ENCODE measurements at places on chromosomes 12 and 14.

DNA sequence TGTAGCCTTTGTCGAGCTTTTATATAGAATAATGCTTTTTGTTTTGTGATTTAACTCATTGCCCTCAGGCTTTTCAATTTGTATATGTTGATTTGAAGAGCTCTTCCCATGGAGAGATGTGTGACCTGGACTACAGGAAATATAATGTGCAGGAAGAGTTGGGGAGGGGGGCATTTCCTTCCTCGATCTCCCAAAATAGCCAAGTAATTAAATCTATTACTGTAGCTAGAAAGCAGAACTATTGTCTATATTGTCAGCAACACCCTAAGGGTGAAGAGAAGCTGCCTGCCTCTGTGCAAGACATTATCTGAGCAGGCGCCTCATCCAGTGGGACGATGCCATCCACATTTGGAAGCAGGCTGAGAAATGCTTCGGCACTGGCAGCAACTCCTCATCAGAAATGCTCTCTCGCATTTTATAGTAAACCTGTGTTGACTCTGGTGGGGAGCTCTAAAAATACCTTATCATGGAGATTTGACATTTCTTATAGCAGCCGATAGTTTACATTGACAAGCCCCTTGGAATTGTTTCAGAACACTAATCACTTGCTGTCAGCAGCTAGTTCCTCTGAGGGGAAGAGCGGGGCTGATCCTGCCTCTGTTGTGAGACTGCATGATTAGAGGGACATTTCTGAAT lies 392.5 kb upstream of the RGS6 start:
- DNase-seq: no peak

DNA sequence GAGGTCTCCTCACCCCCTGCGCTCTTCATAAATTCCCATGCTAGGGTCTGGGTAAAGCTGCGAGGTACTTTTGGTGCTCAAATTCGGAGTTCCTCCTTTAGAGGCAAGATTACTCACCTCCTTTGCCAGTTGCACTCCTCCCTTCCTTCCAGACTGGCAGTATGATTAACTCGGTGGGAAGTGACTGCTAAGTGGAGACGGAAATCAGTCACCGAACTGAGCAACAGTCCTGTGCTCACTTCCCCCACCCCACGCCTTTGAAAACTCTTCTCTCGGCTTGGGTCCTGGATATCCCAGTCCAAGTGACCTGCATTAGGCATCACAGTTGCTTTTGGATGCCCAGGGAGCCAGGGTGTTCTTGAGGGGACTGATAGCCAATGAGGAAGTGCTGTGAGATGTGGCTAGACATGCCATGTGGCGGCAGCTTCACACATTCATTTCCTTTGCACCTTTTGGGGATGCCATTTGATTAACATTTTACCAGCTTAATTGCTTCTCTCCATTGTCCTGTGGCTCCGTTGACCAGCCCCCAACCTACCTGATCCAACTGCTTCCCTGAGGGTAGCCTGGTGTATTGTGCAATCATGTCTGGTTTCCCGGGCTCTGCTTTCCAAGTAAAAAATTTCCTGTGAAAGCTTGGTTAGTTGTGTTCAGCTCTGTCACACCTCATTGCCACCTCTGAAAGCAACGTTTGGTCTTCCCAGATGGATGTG lies 840 bp downstream of the PNP start:
- DNase-seq: no peak

- DNase-seq: no peak
Measured at GRCh38 chr12:94272280-94272679, 123.9 kb downstream of the PLXNC1 start.

DNA sequence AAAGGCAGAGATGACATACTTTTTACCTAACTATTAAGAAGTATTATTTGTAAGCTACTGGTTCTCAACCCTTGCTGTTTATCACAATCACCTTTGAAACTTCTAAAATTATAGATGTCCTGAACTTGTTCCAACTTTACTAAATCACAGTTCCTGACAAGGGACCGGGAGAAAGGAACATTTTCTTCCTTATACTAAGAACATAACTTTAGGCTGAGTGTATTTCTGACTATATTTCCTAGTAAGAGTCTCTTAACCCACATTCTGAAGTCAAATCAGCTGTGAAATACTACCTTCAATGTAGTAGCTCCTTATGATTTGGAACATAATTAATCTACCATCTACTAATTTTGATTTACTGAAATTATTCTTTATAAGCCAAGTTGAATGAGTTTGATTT lies 80.2 kb downstream of the BAZ1A start:
- DNase-seq: no peak

GRCh38 chr14:101761032-101761880 lies at the start of gene PPP2R5C:
PPP2R5C (plus strand) TSS chr14:101761709; CDS start chr14:101761894, 185 bp downstream.
- peak; percentile 76 for DNase-seq

GRCh38 chr14:77761205-77761931 lies 412 bp upstream of the SNW1 start:
- peak; percentile 35 for DNase-seq

DNA sequence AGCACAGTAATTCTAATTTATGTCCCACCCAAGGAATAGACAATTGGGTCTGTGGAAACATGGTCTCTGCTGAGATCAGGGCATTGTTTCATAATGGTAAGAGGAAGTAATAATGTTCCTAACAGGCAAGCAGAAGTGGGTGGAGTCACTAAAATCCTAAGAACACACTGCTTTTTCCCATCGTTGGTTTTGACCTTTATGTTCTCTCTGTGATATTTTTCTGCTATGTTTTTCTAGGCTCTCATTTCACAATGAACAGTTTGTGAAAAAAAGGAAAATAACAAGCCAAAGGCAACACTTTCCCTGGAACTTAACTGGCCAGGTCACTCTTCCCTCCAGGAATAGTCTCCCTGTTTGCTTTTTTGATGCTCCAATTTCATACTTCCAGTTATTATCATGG lies 80.6 kb upstream of the OVCH1 start:
- DNase-seq: no peak

DNA sequence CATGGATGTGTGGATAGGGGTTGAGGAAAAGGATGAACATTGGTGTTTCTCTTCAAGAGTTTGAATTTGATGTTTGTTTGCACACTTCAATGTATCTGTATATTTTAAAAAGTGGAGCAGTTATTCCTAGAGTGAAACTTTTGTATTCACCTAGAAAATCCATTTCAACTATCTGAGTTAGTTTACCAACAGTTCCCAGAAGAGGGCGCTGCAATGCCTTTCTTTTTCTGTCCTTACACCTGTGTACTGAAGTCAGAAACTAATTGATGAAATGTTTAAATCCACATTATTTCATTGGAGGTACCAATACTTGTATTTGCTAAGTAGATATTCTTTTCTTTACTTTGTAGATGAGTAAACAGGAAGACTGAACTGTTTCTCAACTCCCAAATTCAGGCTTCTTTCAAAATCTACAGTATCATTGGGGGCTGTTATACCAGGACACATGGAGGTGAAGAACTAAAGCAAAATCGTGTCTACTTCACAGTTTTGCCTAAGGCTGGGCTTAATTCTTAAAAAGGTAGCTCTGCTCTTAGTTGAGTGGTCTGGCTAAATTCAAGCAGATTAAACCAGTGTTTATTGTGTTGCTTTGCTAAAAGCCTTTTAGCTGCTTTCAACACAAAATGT lies 26.6 kb upstream of the KLRB1 start:
- DNase-seq: no peak

- DNase-seq: no peak
Measured at GRCh38 chr12:62711631-62712241, 223.2 kb downstream of the PPM1H start.

DNA sequence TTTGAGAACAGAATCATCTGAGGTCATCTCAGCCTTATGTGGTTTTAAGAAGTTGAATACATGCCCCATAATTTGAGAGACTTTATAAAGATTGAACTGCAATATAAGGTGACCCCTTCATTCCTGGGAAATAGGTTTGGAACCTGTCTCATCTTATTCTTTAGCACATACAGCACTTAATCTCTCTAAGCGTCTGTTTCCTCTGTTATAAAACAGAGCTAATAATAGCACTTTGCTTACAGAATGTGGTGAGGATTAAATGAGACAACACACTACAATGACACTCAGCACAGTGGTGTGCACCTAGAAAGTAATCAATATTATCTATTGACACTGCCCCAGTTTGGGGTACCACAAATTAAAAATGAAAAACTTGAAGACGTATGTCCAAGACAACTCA lies 102.1 kb downstream of the DUSP6 start:
- DNase-seq: no peak

DNA sequence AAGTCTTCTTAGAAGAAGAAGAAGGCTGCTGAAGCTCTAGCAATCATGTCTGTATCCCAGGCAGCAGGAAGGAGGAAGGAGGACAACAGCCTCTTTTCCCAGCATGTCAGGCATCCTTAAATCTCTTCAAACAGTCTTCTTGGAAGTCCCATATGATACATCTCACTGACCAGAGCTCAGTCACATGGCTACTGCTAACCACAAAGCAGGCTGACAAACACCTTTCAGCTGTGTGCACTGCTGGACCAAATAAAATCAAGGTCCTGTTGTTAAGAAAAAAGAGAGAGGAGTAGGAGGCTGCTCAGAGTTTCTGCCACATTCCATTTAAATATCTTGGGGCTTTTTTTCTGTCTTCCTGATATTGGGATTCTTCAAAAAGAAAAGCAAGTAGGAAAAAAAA lies 203.4 kb upstream of the PELI2 start:
- no peak for DNase-seq

- no peak for DNase-seq
Measured at GRCh38 chr14:56687123-56687522, 107.5 kb downstream of the TMEM260 start.

GRCh38 chr14:44162197-44162596 lies 344.9 kb downstream of the FSCB start:
- DNase-seq: no peak

DNA sequence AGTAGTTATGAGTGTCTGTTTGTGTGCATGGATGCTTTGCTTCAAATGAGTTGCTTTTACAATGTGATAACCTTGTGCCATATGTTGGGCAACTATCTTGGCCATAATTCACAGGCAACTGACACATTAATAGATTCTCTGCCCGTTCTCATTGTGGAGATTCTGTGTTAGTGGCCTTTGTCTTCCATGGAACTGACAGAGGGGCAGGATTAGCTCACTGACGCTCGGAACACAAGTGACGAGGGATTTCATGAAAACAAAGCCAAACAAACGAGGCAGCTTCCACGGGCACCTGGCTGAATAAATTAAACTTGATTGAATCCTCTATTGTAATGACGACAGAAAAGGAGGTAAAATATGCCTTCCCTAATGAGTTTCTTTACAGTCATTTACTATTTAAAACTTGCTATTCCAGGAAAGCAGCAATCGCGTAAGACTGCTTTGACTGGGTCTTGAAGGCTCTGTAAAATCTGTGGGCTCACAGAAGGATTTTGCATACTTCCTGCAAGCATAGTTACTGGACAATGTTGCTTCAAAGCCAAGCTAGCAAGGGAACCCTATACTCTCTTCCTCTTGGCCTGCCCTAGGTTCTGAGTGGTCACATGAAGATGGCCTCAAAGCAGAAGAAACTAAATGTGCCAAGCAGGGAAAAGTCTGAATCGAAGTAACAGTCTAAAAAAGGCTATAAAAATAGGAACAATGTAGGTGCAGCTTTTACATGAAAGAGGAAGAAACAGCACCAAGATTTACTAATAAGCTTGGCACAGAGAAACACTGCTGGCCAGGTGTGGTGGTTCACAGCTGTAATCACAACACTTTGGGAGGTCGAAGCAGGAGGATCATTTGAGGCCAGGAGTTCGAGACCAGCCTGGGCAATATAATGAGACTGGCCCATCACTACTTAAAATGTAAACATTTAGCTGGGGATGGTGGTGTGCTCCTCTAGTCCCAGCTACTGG lies 28.1 kb upstream of the SINHCAF start:
- DNase-seq: peak; percentile 61

DNA sequence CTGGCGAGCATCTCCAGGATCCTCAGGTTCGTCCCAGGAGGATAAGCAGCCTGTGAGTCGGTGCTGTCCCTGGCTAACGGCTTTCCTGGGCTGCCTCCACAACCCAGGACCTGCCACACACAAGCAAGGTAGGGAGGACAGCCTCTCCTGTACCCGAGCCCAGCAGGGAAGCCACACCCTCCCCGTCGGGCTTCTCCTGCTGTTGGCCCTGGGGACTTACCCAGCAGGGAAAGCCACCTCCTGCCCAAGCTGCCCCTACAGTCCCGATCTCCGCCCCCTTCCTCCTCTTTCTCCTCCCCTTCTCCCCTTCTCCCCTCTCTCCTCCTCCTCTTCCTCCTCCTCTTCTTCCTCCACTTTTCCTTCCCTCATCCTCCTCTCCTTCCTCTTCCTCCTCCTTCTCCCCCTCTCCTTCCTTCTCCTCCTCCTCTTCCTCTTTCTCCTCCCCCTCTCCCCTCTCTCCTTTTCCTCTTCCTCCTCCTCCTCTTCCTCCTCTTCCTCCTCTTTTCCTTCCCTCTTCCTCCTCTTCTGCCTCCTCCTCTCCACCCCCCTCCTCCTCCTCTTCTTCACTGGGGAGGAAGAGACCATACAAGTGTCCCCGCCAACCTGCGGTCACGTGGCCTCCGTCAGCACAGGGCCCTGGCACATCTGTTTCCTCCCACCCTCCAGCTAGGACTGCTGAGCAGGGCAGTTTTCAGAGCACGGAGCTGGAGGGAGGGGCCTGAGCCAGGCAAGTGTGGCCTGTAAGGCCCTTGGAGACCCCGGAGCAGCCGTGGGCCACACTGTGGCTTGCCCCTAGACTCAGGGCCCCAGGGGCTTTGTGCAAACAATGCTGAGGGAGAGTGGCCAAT lies 17.3 kb upstream of the RFLNA start:
- no peak for DNase-seq

GRCh38 chr14:90816681-90817436 lies 629 bp upstream of the TTC7B start:
- DNase-seq: no peak

- DNase-seq: peak; percentile 76
Measured at GRCh38 chr12:122368361-122369073, 54.0 kb downstream of the CLIP1 start.

GRCh38 chr14:55802986-55803872 lies 223.2 kb downstream of the KTN1 start:
- DNase-seq: no peak

DNA sequence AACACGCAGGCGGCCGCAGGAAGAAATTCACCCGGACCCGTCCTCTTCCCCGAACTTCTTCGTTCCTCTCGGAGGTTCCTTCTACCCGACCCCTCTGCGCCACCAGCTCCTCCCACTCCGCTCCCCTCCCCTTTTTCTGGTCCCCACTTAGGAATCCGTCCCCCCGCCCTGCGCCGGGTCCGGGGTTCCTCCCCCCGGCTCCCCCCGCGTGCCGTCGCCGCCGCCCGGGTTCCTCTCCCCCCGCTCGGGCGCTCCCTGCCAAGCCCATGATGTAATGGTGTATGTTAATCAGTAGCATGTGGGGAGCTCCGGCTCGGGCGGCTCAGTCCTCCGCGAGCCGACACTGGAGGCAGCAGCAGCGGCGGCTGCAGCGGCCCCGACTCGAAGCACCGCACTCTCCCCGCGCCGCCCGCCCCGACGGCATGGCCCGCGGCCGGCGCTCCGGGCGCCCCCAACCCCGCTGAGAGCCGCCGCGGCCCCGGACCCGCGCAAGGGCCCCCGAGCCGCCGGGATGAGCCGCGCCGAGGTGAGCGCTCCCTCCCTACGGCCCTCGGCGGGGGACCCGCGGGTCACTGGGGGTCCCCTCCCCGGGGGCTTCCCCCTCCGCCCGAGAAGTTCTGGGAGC lies 1.0 kb upstream of the SAMD4A start:
- DNase-seq: no peak

Measured in DMS79 (cell line).